ENCODE measurements at places on chromosomes 6 and 20. TPM values are rescaled to one million over a fixed set of nuclear protein-coding genes. Genes with fewer than 3 reads are reported as not detected.

PTCHD4 gene
- 0.54 TPM for total RNA-seq

GPX5 gene
- total RNA-seq: not detected

SMPDL3A gene
- 15.1 TPM for total RNA-seq

ITPA gene
- total RNA-seq: 26.9 TPM

TNXB gene
- 41.1 TPM for total RNA-seq

PDE7B gene
- total RNA-seq: 25.7 TPM

GPANK1 gene
- total RNA-seq: 17.1 TPM

GSTA2 gene
- not detected for total RNA-seq

TGM3 gene
- total RNA-seq: 0.39 TPM

TNFRSF6B gene
- 5.4 TPM for total RNA-seq

L3MBTL1 gene
- 9.0 TPM for total RNA-seq

SEC23B gene
- 39.7 TPM for total RNA-seq

COL12A1 gene
- 4,738 TPM for total RNA-seq

TFAP2A gene
- 0.39 TPM for total RNA-seq

WFDC5 gene
- not detected for total RNA-seq
